ENCODE measurements at places on chromosomes 3 and 15.

GRCh38 chr3:101478980-101479379 lies 34.0 kb downstream of the SENP7 start:
- DNase-seq: no peak

DNA sequence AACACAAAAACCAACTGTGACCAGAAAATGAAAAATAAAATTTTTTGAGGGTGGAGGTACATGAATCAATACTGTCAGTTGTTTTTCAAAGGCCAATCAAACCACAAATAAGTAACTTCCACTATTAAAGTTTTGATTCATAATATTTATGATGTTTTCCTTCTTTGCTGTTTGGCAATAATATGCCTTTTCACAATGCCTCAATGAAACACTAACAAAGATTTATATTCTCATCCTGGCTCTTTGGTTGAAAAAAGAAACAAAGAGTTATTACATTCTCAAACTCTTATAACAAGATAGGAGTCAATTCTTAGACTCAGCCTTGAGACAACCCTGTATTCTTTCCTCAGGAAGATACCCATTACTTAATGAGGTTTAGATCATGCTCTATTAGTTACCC lies 63.1 kb downstream of the C3orf70 start:
- no peak for DNase-seq

GRCh38 chr3:195900436-195901355 lies 7.7 kb downstream of the TNK2 start:
- DNase-seq: no peak

DNA sequence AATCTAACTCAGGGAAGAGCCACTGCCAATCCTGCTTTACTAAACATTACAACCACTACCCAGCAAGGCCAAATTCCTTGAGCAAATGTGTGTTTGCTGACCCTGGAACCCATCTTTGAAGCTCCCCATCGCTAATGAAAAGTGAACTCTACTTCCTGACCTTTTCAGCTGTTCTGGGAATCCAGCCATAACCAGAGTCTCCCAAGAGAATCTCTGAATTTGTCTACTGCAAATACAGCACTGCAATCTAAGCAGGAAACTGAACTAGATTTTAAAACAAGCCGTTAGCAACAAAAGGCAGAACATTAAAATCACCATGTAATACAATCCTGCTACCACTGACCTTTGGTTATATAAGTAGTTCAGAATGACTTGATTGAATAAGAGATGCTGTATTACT lies 309.2 kb downstream of the MAGI1 start:
- DNase-seq: no peak

DNA sequence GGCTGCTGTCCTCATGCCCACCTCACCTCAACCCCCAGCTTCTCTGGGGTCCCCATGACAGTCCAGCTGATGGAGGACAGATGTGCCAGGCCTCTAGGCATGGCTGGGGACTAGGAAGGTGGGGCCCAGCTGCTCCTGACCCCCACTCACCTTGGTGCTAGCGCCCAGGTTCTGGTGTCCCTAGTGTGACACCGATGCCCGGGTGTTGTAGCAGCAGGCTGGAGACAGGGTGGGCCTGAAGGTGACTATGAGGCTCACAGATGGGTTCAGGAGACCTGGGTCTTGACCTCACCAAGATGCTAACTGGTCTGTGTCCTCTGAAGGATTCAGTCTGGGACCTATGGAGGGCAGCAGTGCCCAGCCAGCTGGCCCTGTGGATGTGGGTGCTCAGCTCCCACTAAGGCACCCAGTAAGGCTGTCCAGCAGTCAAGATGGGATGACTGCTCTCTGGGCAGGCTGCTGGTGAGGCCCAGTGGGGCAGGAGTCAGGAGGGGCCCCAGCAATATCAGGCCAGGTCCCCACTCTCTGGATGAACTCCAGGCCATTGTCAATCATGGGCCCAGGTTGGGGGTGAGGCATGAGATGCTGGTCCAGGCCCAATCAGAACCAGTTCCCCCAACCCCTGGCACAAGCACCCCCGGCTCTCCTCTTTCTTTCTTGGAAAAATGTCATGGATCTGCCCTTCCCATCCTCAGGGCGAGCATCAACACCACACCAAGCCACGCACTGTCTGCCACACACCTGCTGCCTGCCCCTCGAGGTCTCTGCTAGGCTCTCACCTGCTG lies 33.0 kb downstream of the ALDH1L1 start:
- no peak for DNase-seq
